Islet precursor cell (in vitro differentiated cells): ENCODE measurements at places on chromosomes 5 and 9.
A peak's percentile ranks its signal among the peaks of the same experiment; 100 is the strongest.

DNA sequence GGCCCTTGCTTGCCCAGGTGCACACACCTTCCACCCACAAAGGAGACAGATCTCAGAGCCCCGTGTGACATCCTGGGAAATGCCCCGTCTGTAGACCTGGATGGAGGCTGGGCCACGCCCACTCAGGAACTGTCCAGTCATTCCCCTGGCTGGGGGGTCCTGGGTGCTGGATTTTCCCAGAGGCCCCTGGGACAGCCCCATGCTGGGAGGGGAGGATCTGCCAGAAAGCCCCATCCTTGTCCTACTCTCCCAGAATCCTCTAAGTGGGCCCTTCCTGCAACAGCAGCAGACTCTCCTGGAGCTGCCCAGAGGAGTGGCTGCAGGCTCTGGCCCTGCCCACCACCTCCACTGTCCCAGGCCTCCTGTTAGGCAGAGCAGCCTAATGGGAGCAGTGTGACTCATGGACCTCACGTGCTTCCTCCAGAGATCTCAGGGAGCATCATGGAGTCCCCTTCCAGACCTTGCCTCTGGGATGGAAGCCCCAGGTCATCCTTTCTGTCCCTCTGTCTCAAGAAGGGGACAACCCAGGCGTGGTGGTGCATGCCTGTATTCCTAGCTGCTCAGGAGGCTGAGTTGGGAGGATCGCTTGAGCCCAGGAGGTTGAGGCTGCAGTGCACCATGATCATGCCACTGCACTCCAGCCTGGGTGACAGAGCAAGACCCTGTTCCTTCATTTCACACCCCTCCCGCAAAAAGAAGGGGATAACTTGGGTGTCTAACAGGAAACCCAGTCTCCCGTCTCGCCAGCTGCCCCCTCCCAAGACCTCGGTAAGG lies 51.7 kb downstream of the JADE2 start:
- peak; percentile 85 for DNase-seq

GRCh38 chr5:1799110-1799601 lies 481 bp downstream of the MRPL36 start:
- DNase-seq: no peak

- peak; percentile 53 for DNase-seq
These were observed 13.0 kb downstream of the PTGES2 start for GRCh38 chr9:128114326-128115186.

- DNase-seq: no peak
These were observed 6.2 kb upstream of the SPINK4 start for GRCh38 chr9:33233626-33234342.

- no peak for DNase-seq
These were observed 514.2 kb downstream of the RAB3C start for GRCh38 chr5:59097116-59097515.

GRCh38 chr5:107612541-107612940 lies 58.2 kb downstream of the EFNA5 start:
- no peak for DNase-seq

GRCh38 chr9:92728831-92729734 lies 35.5 kb downstream of the BICD2 start:
- DNase-seq: peak; percentile 59

DNA sequence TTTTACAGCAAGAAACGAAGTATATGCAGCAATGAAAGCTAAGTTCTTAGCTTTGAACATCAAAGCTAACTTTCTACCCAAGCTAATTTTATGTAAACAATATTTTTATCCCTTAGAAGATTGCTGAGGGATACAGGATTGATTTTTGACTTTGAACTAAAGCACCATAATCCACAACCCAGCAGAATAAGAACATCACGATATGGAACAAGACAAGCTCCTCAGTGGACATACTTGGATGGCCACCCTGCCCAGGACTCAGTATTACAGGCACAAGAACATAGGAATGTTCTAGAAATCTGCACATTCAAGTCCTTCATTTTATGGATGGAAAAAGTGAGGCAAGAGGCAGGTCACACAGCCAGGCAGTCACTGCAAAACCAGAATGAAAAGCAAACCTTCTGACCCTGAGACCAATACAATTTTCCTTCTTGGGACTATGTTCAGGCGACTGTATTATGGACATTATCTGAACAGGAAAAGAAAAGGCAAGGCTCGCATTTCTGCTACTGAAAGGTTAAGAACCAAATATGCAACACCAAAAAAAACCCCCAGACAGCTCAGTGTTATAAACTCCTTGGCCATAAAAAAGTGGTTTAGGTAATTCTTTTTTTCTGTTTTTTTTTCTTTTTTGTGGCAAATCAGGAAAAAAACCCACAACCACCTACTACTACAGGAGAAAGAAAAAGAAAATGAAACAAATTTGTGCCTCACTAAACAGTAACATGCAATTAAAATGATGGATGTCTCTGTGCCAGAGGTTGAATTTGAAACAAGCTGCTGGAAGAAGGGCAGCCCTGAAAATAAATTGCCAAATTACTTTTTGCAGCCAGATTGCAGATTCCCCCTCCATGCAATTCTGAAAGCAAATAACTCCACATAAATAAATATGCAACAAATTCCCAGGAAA lies 25.4 kb downstream of the EPB41L4B start:
- DNase-seq: no peak

GRCh38 chr5:177006265-177006972 lies at the start of gene UIMC1:
Gene UIMC1 (minus strand): TSS chr5:177006779. CDS start chr5:176982615, 24,164 bp downstream.
- peak; percentile 97 for DNase-seq

DNA sequence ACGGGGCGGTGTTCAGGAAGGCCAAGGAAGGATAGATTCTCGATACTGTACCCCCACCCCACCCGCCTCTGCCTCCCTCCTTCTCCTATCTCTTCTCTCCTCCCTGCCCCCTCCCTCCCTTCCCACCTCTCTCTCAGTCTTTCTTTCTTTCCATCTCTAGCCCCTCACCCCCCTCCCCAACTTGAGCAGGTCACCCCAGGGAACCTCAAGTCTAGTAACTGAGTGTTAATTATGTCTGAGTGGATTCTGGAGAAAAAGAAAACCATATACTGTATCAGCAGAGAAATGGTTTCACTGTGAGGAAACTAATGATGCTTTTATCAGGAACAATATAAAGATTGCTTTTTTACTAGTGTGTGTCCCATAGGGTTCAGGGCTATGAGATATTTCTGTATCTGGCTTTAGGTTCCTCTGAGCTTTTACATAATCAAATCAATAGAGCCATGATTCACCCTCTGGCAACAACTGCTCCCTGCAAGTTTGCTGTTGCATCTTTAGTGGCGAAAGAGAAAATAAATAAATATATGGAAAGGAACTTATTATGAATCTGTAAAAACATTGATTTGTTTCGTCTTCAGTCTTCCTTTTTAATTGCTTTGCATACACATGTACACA lies 639.7 kb downstream of the CCDC171 start:
- DNase-seq: no peak

DNA sequence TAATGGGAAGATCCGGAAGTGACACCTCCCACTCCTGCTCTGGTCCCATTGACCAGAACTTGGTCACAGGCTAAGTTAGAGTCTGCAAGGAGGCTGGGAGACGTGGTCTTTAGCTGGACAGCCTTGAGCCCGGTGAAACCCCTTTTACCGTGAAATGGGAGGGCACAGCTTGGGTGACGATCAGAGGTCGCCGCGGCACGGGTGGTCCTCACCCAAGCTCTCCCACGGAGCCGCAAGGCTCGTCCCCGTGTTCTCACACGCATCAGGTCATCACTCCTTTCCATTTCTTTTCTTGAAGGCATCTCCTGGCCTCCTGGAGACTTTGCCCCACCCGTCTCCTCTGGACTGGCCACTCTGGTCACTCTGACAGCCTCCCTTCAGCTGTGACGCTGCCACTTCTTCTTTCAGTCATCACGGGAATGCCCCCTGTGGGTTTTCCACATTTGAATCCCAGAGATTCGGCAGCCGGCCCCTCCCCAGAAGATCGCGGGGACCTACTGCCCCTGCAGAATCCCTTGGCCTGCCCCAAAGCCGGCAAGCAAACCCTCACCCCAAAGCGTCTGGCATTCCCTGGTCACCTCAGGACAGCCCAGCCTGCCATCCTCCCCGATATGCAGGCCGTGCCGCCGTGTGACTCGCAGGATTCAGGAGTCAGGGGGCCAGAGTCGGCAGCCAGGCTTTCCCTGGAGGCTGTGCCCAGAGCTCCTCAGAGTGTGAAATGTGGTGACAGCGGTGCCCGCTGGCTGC lies 18.9 kb upstream of the EGFL7 start:
- no peak for DNase-seq

DNA sequence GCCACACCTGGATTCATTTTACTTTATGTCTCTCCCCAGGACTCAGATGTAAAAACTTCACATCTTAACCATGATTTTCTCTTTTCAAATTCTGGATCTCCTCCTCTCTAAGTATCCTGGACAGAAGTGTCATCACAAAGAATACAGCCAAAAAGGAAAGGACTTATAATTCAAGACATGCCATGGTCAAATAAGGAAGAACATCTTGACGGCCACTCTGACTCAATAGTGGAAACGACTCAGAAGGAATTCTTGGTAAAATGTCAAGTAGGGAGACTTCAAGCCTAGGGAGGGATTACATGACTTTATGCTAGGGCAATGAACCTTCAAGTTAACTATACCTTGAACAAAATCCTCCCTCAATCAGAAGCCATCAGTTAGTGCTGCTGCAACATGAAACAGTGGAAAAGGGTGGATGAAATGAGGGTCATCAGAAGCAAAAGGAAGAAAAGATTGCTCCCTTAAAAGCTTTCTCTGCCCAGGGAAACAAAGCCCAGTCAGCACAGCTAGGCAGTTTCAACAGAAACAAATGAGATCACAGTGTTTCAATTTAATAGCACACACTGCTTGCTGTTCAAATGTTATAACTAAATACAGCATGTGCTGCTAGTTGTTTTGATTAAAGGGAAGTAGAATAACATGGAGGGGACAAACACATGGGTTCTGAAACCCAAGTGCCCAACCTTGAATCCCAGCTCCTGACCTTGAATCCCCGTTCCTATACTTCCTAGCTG lies 101.4 kb downstream of the LPAR1 start:
- DNase-seq: no peak

DNA sequence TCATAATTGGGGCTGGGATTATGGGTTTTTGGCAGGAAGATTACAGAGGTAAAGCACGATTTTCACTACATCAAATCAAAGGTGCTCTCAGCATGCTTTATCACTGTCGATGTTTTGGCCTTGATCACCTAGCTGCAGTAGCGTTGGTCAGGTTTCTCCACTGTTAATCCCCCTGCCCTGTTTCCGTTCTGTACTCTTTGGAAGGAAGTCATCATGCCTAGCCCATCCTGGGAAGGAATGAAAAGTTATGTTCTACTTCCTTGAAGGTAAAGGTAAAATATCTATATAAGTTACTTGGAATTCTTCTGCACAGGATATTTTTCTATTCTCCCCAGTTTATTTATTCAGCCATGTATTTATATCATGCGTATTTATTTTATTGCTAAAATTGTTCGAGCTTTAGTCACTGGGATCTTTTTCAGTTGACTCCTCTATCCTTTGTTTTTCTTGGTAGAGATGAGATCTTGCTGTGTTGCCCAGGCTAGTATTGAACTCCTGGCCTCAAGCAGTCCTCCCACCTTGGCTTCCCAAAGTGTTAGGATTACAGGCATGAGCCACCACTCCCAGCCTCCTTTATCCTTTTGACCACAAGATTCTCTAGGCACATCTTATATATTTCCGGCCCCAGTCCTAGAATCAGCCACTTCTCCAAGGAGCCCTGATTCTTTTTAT lies 25.3 kb downstream of the FAF2 start:
- no peak for DNase-seq

DNA sequence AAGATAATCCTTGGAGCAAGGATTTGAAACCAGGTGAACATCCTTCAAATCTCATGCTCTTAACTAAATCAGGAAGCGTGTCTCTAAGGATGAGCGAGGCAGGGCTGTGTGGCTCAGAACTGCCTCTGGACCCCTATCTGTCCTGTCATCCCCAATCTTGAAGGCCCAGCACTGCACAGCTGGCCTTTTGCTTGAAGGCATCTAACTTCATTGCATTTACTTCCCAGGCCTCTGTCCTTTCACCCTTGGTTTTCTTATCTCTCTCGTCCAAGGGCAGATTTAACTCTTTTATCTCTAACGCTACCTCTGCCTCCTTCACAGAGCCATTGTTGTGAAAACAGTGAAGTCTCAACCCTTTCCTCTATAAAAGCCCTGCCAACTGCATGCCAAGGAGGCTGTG lies 83.8 kb downstream of the UGCG start:
- no peak for DNase-seq

- DNase-seq: no peak
These were observed 61.6 kb downstream of the ST8SIA4 start for GRCh38 chr5:100841358-100842076.

GRCh38 chr9:89037346-89037745 lies 46.1 kb downstream of the S1PR3 start:
- DNase-seq: no peak

DNA sequence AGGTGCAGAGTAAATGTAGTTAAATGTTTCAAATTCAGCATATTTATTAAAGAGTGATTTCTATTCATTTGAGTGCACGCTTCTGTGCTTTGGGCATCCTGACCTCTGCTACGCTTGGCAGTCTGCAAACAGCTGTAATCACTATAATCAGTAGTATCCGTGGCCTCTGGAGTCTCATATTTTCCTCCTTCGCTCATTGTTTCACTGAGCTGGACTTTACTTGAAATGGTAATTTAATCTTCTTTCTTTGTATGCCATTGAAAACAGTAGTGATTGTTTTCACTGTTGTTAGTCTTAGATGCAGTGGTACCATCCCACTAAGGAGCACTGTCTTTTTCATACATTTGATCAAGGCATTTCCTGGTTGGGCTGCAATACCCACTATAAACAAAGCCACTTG lies 43.5 kb upstream of the CAVIN4 start:
- no peak for DNase-seq

GRCh38 chr5:173518856-173519255 lies 97.6 kb downstream of the BOD1 start:
- no peak for DNase-seq

GRCh38 chr9:7338586-7339281 lies 460.8 kb downstream of the DMAC1 start:
- DNase-seq: no peak

DNA sequence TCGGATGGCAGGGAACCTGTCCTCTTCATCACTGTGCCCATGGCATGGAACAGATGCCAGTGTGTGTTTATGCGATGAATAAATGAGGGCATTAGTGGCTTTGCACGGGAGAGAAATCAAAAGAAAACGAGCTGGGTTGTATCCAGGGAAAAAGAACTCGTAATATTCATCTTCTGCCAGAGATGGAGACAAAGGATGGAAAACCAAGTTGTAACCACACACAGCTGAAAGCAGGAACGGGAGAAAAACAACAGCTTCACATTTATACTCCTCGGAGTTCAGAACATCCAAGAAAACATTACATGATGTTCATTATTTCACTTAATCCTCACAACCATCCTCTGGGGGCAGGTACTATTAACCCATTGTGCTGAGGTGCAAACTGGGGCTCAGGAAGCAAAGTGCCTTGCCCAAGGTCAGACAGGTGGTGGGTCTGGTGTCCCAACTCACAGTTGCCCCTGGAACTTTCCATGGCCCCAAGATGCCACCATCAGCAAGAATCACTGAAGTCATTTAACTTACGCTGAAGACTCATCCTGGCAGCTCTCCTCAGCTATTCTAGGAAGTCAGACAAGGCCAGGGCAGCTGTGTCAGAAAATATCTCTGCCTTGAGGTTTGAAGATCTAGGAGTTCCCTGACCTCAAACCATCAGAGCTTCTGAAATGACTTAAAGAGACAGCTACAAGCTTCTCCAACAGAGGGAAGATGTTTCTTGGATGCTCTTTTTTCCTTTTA lies 250.4 kb downstream of the NSG2 start:
- DNase-seq: peak; percentile 12

- DNase-seq: no peak
These were observed 33.5 kb downstream of the CSNK1G3 start for GRCh38 chr5:123545506-123545905.
